ENCODE measurements at places on chromosomes 1 and 21. TPM values are rescaled to one million over a fixed set of nuclear protein-coding genes. Genes with fewer than 3 reads are reported as not detected.

DNA sequence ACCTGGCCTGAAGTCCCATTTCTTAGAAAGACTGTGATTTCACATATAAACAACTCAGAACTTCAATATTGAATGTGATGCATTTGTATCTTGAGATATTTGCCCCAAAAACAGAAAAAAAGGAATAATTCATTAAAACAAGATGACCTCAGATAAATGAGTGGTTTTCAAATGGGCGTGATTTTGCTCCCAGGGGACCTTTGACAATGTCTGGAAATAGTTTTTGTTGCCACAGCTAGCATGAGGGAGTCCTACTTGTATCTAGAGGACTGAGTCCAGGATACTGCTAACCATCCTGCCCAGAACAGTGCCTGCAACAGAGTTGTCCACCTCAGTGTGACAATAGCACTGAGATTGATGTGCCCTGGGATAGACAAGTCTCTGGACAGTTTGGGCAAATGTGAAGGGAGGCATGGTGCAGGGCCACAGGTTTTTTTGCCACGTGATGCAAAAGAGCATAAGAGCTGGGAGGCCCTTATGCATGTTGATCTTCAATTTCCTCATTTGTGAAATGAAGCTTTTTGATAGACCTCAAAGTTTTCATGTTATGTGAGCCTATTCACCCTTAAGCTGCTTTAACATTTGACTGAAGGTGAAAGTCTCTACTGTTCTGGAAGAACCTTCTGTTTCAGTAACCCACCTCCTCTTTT lies 46.2 kb downstream of the MAP3K7CL start:
- no peaks in the 10 kb centered on the region for H3K27me3 ChIP-seq
- H3K27ac ChIP-seq = no peak overlapping the region
- no peak overlapping the region for H3K4me3 ChIP-seq
- H3K36me3 ChIP-seq = no peaks in the 10 kb centered on the region
- DNase-seq = no peak

GRCh38 chr1:66752671-66753371 lies 562 bp downstream of the DYNLT5 start:
- H3K4me3 ChIP-seq = peak overlapping the region; percentile 49
- H3K27me3 ChIP-seq = peaks cover 17% of the 10 kb centered on the region
- no peak overlapping the region for H3K27ac ChIP-seq
- H3K4me1 ChIP-seq = peaks cover 5% of the 10 kb centered on the region

DNA sequence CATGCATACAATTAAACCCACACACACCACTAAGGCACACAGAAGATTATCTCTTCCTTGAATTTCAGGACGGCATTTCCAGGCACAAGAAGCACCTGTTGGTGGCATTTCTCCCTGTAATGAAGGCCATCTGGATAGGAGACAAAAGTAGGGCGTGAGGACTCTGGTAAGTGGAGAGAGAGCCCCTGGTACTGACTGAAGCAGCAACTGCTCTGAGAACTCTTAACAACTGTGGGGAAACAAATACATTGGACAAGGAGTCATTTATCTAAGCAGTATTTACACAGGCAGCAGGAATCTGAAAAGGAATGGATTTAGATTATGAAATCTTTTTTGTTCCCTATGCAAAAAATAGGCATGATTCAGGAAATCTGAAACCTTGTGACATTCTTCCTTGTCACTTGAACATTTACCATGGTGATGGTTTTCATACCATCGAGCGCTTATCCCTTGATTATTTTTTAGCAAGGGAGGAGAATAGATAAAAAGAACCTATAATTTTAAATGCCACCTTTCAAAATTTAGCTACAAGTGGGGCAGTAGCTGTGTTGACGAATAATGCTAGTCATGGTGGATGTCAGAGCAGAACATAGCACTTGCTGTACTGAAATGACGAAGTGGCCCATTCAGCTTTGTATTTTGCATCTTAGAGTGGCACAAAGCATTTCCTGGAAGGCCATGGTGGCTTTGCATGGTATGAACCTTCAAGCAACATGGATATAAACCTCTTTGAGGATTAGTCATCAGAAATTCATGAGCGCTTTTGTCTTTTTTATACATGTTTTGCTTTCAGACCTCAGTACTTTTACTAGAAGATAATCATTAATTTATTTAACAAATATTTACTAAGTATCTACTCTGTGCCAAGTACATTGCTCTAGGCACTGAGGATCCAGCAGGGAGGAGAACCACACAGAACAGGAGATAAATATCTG lies 362.0 kb downstream of the ADGRL2 start:
- DNase-seq = no peak
- no peak overlapping the region for H3K4me3 ChIP-seq
- H3K27me3 ChIP-seq = no peaks in the 10 kb centered on the region

Gene S100A9
- 297 TPM for polyA plus RNA-seq

DNA sequence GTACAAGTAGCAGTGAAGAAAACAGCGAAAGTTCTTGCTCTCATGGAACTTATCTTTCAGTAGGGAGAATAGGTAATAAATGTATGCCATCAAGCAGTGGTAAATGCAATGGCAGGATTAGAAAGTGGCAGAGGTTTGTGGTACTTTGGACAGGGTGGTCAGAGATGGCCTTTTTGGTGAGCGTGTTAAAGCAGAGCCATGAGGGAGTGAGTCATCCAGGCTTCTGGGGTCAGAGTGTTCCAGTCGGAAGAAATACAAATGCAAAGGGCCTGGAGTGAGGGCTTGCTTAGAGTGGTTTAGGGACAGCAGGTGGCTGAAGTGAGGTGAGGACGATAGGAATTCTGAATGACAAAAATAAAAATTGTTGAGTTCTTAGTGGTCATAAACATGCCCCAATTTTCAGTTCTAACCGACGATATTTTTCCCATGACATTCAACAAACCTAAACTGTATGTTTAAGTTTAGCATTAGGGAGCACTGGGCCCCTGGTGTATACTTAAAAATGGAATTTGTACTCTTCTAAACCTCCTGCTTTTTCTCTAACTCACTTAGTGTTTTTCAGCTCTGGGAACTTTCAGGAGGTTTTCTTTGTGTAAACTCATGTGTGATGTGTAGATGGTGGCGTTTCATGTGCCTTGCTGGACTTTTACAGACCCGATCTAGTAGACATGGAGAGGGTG lies 78.2 kb downstream of the MACF1 start:
- H3K4me3 ChIP-seq = no peak overlapping the region
- no peaks in the 10 kb centered on the region for H3K27me3 ChIP-seq
- DNase-seq = no peak
- peaks cover 36% of the 10 kb centered on the region for H3K36me3 ChIP-seq

DNA sequence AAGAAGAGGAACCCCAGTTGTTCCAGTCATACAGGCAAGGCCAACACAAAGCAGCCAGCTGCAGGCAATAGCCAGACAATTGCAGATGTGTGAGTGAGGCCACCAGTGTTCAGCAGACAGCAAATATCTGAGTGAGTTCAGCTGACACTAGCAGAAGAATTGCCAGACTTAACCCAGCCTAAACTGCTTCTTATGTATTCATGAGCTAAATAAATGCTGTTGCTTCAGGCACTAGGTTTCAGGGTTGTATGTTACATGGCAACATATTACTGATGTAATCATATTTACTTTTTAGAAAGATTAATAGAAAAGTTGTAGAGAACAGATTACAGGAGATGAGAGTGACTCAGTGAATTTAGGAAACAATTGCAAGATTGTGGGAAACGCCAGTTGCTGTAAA lies 129.8 kb upstream of the CHODL start:
- H3K36me3 ChIP-seq = no peaks in the 10 kb centered on the region
- H3K4me3 ChIP-seq = no peak overlapping the region
- no peak overlapping the region for H3K27ac ChIP-seq
- no peaks in the 10 kb centered on the region for H3K4me1 ChIP-seq

Gene IL19
- polyA plus RNA-seq = not detected

Gene CLCA4
- 1.5 TPM for polyA plus RNA-seq

Gene FAM72D
- 1.1 TPM for polyA plus RNA-seq

Gene SPRR1A
- 35.0 TPM for polyA plus RNA-seq

Gene TCHH
- 0.14 TPM for polyA plus RNA-seq

GRCh38 chr21:29829564-29830275 lies 110.1 kb downstream of the GRIK1 start:
- no peak for DNase-seq
- no peaks in the 10 kb centered on the region for H3K36me3 ChIP-seq
- no peak overlapping the region for H3K27ac ChIP-seq
- H3K4me3 ChIP-seq = no peak overlapping the region

DNA sequence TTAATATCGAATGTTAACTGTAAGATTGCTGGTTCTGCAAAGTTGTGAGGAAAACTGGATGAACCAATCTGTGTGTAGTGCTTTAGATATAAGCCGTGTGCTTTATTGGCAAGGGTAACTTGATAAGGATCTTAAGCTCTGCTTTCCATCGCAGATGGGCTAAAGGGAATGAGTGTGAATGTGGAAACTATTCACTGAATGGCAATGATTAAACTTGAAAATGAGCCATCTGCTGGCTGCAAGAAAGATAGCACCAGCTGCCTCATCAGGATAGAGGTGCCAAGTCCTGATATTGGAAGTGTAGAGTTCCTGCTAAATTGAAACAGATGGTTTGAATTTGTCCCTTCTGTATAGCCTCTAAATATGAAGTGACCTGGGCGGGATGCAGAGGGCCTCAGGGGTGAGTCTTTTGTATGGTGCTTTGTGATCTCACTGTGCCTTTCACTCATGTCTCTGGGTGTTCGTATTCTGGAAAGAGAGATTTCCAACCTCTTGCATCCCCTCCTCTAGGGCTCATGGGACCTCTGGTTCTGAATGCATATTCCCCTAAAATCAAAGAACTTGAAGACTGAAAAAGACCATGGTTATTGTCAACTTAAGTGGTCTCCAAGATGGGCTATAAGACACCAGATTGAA lies 9.2 kb downstream of the FCRL3 start:
- H3K27me3 ChIP-seq = no peaks in the 10 kb centered on the region
- H3K4me3 ChIP-seq = no peak overlapping the region
- H3K4me1 ChIP-seq = no peaks in the 10 kb centered on the region
- DNase-seq = peak; percentile 0

Gene PCSK9
- polyA plus RNA-seq = 61.7 TPM

- H3K4me3 ChIP-seq = no peak overlapping the region
- no peaks in the 10 kb centered on the region for H3K27me3 ChIP-seq
Measured at GRCh38 chr1:89809556-89809955, 11.3 kb upstream of the LRRC8D start.

Gene TPTE
- not detected for polyA plus RNA-seq

Gene FALEC
- polyA plus RNA-seq = 0.13 TPM

- H3K36me3 ChIP-seq = no peaks in the 10 kb centered on the region
- no peaks in the 10 kb centered on the region for H3K4me1 ChIP-seq
- DNase-seq = no peak
- no peak overlapping the region for H3K27ac ChIP-seq
- H3K27me3 ChIP-seq = no peaks in the 10 kb centered on the region
Measured at GRCh38 chr1:84973498-84974334, 23.2 kb downstream of the MCOLN2 start.

DNA sequence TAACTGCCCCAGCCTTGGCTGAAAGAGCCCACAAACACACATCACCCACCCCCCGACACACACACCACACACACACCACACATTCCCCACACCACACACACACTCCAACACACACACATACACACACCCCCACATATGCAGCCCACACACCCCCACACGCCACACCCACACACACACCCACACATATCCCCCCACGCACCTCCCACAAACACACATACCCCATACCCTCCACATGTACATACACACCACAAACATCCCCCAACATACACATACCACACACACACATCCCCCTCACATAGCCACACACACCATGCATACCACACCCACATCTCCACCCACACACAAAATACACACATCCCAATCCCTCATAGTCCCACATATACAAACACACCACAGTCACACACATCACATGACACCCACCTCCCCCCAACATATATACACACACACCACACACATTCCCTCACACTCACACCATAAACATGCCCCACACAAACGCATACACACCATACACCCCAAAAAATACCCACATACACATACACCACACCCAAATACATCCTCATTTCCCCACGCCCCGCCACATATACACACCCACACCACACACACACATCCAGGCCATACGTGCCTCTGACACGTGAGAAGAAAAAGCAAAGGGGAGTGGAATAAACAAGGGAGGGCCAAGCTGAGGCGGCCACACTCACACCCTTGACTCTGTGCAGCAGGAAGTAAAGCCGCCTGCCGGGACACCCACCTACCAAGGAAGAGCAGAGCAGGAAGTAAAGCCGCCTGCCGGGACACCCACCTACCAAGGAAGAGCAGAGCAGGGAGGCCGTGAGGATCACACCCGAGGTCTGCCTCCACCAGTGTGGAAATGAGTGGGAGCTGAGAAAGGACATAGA lies 53.7 kb downstream of the HSF2BP start:
- peak overlapping the region; percentile 19 for H3K27ac ChIP-seq
- no peak for DNase-seq
- no peaks in the 10 kb centered on the region for H3K36me3 ChIP-seq
- no peaks in the 10 kb centered on the region for H3K27me3 ChIP-seq
- H3K4me1 ChIP-seq = peaks cover 72% of the 10 kb centered on the region
- H3K4me3 ChIP-seq = no peak overlapping the region

Gene NBPF3
- 6.8 TPM for polyA plus RNA-seq

Gene CDC7
- 2.6 TPM for polyA plus RNA-seq
